ENCODE measurements at places on chromosomes 12 and 14.

- DNase-seq: peak; percentile 84
These were observed 143.7 kb upstream of the FRMD6 start for GRCh38 chr14:51507906-51508511.

DNA sequence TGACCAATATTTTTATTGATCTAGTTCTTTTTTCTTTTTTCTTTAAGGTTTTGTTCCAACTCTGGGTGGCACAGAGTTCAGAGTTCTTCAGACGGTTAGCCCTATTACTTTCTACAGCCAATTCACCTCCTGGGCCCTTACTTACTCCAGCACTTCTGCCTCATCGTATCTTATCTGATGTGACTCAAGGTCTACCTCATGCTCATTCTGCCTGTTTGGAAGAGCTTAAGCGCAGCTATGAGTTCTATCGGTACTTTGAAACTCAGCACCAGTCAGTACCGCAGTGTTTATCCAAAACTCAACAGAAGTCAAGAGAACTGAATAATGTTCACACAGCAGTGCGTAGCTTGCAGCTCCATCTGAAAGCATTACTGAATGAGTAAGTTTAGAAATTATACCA is 64.7 kb downstream of the VEZT start:
- DNase-seq: no peak

GRCh38 chr12:103840876-103841689 is at the start of gene NT5DC3:
TSS of gene NT5DC3 (minus strand) at chr12:103841234. CDS start at chr12:103841156, 78 bp downstream.
- peak; percentile 71 for DNase-seq

- no peak for DNase-seq
These were observed 37.8 kb downstream of the ATF7IP start for GRCh38 chr12:14403293-14403692.

DNA sequence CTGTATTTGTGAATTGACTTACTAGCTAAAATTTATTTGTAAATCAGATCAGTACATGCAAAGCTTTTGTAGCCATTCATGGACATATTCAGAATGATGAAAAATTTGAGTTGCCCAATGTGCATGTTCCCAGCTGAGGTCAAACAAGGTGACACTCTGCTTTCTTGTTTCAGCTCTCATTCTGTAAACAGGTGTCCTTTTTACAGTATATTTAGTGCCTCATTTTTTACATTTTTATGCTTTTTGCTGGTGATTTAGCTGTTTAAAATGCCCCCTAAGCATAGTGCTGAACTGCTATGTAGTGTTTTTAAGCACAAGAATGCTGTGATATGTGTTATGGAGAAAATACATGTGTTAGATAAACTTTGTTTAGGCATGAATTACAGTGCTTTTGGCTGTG is 76.3 kb downstream of the MIA2 start:
- DNase-seq: no peak

DNA sequence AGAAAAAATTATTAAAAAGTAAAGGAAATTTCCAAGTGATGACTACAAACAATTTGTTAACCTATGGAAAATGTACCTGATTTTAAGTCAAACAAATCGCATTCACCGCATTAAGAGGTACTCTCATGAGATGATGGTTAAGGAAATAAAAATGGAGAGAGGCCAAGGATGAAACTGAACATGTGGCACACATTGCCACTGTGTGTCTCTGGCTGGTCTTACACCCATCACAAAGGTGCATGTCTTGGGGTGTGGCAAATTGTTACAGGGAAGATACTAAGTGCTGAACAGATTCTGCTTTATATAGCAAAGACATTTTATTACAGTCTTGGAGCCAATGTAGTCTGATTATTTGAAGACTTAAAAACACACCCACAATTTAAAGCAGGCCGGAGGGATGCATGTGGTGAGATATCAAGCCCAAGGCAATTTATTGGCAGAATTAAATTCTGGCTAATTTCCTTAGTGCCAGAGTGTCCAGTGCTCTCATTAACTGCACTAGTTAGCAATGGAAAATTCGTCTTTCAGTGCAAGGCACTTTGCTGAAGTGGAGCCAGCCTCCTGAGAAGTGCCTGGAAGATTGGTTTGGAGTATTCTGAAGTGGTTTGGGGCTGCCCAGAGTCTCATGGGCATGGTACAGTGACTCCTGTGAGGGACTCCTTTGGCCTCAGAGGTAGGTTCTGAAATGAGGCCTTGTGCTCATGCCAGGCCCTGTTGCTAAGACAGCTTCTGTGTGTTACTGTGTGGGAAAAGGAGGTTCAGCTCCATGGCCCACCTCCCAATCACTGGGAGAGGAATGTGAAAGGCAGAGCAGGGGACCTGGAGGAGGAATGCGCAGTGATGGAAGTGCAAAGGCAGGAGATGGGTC is 166.9 kb downstream of the BRMS1L start:
- DNase-seq: no peak

DNA sequence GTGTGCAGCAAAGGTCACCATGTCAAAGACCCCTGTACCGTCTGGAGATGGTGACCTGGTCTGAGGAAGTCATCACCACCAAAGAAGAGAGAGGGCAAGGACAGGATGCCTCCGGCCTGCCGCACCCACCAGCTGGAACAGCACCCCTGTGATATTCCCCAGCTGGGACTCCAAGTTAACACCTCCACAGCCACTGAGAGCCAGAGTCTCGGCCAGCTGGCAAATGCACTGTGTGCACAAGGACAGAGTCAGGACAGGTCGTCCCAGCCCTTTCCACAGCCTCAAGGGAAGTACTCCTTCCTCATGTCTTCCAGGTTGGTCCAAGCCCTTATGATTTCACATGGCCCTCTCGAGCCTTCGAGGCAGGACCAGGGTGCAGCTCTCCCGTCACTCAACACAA is 19.3 kb upstream of the FKBP4 start:
- DNase-seq: no peak

- DNase-seq: no peak
These were observed 25.0 kb downstream of the ERP27 start for GRCh38 chr12:14913381-14913781.

- DNase-seq: peak; percentile 95
These were observed 29.3 kb downstream of the CD9 start for GRCh38 chr12:6229224-6230218.

- DNase-seq: no peak
These were observed 463.4 kb upstream of the TMEM132C start for GRCh38 chr12:127803545-127803944.

GRCh38 chr12:123269896-123270213 is 1.8 kb downstream of the CDK2AP1 start:
- DNase-seq: no peak

- no peak for DNase-seq
These were observed 5.6 kb downstream of the MSI1 start for GRCh38 chr12:120363274-120363855.

DNA sequence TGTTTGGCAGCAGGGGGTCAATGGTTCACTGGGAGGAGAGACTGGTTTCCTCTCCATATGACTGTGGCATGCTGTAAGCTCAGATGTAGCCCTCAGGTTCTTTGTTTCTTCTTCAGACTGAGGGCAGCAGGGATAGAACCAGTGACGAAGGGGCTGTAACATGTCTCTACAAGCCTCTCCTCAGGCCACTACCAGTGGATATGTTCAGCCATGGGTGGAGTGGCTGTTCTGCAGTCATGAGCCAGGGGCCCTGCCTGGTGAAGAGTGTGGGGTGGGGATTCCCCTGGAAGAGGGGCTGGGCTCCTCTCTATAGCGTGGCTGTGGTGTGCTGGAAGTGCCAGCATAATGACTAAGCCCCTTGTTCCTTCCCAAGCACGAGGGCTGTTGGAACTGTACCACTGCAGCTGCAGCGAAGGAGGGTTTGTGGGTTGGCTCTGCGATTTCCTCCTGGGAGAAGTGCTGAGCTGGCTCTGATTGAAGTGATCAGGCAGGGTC is 55.8 kb downstream of the CMAS start:
- DNase-seq: peak; percentile 94

DNA sequence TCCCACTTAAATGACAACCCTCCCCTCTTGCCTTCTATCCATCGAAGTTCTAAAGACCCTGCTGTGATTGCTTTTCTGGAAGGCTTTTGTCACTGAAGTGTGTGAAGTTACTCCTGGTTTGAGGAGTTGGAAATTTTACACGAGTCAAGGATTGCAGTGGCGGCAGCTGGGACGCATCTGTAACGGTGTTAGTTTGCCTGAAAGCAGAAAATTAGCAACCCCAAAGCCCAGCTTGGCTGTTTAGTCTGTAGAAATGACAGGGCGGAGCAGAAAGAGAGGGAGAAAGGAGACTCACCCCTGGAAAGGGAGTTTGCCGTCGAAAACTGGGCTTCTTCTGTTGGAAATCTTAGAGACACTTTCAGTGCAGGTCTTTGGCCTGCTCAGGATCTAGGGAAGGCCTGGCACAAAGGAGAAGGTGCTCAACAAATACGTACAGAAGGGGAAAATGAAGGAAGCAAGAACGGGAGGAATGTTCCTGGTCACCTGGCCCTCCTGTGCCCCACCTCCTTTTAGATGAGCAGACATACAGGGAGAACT is 931 bp upstream of the MYF5 start:
- DNase-seq: no peak

- DNase-seq: no peak
These were observed 711 bp downstream of the SBNO1 start for GRCh38 chr12:123363740-123364531.

Measured in fibroblast of mammary gland (primary cell).